ENCODE measurements at places on chromosomes 1 and 21.
A peak's percentile ranks its signal among the peaks of the same experiment; 100 is the strongest.

GRCh38 chr1:214384373-214385079 is 103.6 kb downstream of the SMYD2 start:
- DNase-seq = no peak

DNA sequence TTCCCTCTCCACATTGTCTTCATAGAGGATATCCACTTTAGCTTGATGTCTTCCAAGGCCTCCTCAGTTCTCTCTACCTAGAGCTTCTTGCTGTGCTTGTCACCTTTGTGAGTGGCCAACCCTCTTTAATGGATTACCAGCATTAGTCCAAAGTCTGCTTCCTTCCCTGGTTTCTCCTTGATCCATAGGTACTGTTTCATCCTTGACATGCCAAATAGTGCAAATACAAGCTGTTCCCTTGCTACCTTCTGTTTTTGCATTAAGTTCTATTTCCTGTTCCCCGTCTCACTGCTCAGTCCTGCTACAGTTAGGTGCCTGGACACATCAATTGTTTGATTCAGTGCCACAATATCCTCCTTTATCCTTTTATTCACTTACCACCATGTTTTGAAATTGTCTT is 19.2 kb downstream of the MAST2 start:
- DNase-seq = no peak

DNA sequence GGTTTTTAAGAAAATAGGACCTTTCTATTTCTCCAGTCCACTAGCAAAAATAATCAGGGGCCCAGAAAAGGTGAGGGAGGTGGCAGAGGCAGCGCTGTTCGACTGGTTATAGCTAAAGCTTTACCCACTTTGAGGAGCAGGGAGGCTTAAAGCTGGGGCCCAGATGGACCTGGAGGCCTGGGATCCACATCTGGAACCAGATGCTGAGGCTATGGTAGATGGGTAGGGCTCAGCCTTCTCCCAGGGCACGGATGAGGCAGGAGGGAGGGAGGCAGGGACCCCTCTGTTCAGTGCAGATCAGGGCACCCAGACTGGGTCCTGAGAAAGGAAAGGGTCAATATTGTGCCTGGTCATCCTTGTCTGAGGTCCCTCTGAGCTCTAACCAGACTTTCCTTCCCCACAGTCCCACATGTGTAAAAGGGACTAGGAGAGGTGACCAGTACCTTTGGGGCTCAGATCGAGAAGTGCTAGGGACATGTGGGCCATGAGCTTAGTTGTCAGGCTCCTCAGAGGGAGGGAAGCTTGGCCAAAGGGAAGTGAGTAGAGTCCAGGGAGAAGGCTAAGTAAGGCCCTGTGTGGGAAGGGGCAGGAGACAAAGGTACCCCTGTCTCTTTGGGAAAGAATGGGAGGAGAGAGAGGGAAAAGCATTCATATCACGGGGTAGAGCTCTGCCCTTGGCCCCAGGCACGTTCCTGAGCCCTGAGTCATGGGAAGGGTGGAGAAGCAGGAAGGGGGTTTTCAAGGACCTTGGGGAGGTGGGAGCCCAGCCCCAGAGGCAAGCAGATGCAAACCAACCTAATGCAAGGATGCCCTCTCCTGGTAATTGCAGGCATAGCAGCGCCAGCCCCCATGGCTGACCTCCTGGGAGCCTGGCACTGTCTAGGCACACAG is 15.4 kb downstream of the LMNA start:
- peak; percentile 98 for DNase-seq

DNA sequence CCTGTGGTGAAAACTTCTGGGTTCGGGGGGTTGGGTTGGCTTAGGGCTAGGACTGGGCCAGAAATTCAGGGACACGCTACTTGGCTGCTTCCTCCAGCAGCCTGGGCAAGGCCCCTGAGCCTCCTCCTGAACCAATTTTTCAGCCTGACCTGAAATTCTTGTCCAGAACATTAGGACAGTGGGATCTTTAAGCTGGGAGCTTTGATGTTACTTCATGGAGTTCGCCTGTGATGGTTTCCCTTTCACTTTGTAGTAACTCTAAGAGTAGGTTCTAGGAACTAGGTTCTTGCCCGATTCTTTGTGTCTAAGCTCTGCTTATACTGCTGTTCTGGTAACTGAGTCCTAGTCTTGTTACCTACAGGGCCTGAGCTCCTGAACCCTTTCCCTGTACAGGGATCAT is 75.3 kb downstream of the S1PR1 start:
- DNase-seq = no peak

DNA sequence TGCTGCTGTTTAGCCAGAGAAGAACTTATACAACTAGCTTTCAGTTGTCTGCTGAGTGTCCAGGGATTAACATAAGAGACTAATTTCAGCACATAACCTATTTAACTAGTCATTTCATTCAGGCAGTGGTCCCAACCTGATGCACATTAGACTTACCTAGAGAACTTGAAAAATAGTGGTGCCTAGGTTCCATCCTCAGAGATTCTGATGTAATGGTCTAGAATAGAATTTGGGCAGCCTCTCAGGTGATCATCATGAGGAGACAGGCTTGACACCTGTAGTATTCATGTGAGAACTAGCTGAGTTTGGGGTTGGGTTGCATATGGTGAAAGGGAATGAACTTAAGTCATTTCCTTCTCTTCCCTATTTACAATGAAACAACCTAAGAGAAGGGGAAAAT is 24.8 kb downstream of the CNST start:
- no peak for DNase-seq

- peak; percentile 43 for DNase-seq
Observed at GRCh38 chr1:237012788-237013383, 8.6 kb upstream of the MT1HL1 start.

GRCh38 chr1:35574655-35575415 is 1.7 kb downstream of the TFAP2E start:
- DNase-seq = no peak

GRCh38 chr1:30358500-30358899 is 364.9 kb downstream of the MATN1 start:
- DNase-seq = no peak

All from fibroblast of skin of back (primary cell).